ENCODE measurements at places on chromosomes 3 and 15. TPM values are rescaled to one million over a fixed set of nuclear protein-coding genes. Genes with fewer than 3 reads are reported as not detected.

GRCh38 chr3:49805897-49806701, 3.0 kb downstream of the INKA1 start:
- H3K27me3 ChIP-seq = no peaks in the 10 kb centered on the region
- H3K27ac ChIP-seq = no peak overlapping the region
- no peaks in the 10 kb centered on the region for H3K36me3 ChIP-seq
- DNase-seq = no peak
- no peak overlapping the region for H3K4me3 ChIP-seq

- no peak for DNase-seq
- no peaks in the 10 kb centered on the region for H3K27me3 ChIP-seq
- H3K4me1 ChIP-seq = no peaks in the 10 kb centered on the region
- no peak overlapping the region for H3K4me3 ChIP-seq
- no peak overlapping the region for H3K27ac ChIP-seq
Observed at GRCh38 chr3:62636235-62636826, 238.9 kb downstream of the CADPS start.

- no peak overlapping the region for H3K4me3 ChIP-seq
- H3K36me3 ChIP-seq = peaks cover 13% of the 10 kb centered on the region
- H3K4me1 ChIP-seq = no peaks in the 10 kb centered on the region
Observed at GRCh38 chr15:42157981-42158765, 1.7 kb upstream of the PLA2G4F start.

DNA sequence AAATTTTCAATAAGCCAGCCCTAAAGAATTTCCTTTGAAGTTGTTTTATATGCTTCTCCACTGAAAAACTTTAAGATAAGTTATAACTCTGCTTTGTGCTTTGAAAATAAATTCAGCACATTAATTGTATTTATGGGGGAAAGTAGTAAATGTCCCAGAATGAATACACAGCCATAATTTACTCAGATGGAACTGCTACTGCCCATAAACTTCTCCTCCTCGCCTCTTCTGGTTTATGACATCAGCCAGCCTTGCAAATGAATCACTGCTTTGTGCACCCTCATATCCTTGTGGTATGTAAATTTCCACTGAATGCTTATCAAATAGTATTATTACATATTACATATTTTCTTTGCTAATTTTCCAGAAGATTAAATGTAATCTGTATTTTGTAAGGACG, 302.0 kb downstream of the DIPK2A start:
- no peaks in the 10 kb centered on the region for H3K36me3 ChIP-seq
- no peak for DNase-seq
- H3K27ac ChIP-seq = no peak overlapping the region
- H3K4me3 ChIP-seq = no peak overlapping the region
- H3K4me1 ChIP-seq = no peaks in the 10 kb centered on the region

GRCh38 chr3:81920816-81921215, 159.4 kb upstream of the GBE1 start:
- no peak overlapping the region for H3K27ac ChIP-seq
- H3K27me3 ChIP-seq = no peaks in the 10 kb centered on the region
- no peaks in the 10 kb centered on the region for H3K36me3 ChIP-seq
- peaks cover 5% of the 10 kb centered on the region for H3K4me1 ChIP-seq
- peak; percentile 26 for DNase-seq

Gene C2CD4A
- total RNA-seq = 0.04 TPM

Gene LRRN1
- total RNA-seq = 20.2 TPM

Gene ZPLD1
- 0.15 TPM for total RNA-seq

Gene GUCA1C
- not detected for total RNA-seq

Gene ZIC1
- 44.4 TPM for total RNA-seq

Gene MST1R
- total RNA-seq = not detected
